Stimulated activated CD8-positive, alpha-beta memory T cell treated with anti-CD3 and anti-CD28 coated beads, Interleukin-2, amount 100 ng/mL, for 1 hour (primary cell): ENCODE measurements at places on chromosomes 1 and 21.

DNA sequence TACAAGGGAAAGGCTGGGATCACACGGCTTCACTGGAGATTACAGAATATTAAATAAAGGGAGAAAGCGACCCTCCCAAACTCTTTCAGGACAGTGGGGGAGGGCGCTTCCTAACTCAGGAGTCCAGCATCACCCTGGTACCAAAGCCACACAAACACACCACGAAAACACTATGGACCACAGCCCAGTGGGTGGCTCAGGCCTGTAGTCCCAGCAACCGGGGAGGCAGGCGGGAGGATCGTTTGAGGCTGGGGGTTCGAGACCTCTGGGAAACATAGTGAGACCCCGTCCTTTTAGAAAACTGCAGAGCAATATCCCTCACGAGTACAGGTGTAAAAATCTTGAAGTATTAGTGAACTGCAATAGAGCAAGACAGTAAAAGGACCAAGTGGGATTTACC is 16.0 kb downstream of the TRIM11 start:
- no peak for DNase-seq

DNA sequence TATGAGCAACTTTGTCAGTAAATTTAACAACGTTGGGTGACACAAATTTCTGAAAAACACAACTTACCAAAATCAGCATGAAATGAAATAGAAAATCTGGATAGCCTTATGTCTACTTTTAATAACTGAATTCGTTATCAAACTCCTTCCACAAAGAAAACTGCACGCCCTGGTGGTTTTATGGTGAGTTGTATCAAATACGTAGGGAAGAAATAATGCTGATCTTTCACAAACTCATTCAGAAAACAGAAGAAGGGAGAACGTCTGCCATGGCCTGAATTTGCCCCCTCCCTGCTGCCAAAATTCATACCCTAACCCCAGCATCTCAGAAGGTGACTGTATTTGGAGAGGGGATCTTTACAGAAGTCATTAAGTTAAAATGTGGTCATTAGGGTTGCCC is 50.0 kb upstream of the COL18A1 start:
- no peak for DNase-seq

- DNase-seq = no peak
Observed at GRCh38 chr1:238981317-238981933, 404.9 kb upstream of the CHRM3 start.

DNA sequence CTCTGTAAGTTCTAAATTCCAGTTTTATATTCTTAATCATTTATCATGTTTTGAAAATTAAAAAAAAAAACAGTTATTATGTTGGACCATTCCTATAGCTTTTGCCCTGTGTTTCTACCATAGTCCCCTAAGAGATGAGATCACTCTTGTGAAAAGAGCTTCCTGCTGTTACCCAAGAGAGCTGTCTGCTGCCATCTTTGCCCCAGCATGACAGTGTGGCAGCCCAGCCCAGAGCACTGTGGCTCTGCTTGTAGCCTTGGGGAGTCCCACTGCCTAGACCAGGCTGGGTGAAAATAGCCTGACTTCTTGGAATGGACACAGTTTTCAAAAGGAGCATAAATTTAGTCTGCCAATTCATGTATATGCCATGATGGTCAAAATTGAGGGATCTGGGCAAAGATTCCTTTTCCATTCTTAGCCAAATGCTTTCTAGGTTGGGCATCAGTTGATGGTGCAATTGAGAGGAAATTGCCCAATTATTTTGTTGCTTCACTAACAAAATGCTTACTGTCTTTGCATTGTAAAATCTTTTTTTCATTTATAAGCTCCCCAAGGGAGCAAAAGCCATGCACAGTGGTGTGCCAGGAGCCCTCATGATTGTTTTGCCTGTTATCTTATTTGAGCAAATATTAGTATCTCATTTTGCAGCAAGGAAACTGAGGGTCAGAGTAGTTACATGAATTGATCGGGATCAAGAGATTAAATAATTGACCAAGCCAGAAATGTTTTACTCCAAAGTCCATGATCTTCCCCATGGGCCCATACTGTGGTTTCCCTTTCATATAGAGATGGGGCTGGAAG is 72.8 kb downstream of the ETS2 start:
- no peak for DNase-seq

- DNase-seq = no peak
Observed at GRCh38 chr1:53046930-53047329, 15.1 kb upstream of the PODN start.

- DNase-seq = no peak
Observed at GRCh38 chr21:10641107-10641506, 119.7 kb downstream of the TPTE start.

- DNase-seq = no peak
Observed at GRCh38 chr1:200706111-200706814, 32.4 kb upstream of the CAMSAP2 start.

- DNase-seq = peak; percentile 36
Observed at GRCh38 chr1:167627865-167628641, 2.0 kb upstream of the RCSD1 start.

DNA sequence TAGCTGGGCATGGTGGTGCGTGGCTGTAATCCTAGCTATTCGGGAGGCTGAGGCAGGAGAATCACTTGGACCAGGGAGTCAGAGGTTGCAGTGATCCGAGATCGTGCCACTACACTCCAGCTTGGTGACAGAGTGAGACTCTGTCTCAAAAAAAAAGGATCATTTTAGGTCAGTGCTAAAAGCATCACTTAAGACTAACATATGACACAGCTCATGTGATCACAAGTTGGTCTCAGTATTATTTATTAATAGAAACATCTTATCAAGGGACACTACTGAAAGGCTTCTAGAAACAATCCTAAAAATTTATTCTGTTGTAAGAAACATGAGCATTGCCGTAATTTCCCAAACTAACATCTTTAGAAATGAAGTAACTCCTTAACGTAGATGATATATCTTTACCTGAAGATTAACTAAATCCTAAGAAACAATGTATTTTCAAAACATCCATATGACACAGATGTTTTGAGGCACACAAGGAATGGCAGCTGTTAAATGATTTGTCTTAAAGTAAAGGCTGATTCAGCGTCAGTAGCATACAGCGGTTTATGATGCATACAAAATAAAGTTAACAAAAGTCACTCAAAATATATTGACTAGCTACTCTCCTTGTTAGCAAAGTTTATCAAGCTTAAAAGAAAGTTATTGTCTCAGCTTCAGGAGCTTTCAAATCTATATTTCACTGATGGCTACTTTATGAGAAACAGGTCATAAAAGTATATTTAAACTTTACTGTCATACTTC is 2.6 kb downstream of the NIBAN1 start:
- DNase-seq = no peak

GRCh38 chr1:230270559-230271281 is 155.4 kb downstream of the PGBD5 start:
- DNase-seq = no peak

DNA sequence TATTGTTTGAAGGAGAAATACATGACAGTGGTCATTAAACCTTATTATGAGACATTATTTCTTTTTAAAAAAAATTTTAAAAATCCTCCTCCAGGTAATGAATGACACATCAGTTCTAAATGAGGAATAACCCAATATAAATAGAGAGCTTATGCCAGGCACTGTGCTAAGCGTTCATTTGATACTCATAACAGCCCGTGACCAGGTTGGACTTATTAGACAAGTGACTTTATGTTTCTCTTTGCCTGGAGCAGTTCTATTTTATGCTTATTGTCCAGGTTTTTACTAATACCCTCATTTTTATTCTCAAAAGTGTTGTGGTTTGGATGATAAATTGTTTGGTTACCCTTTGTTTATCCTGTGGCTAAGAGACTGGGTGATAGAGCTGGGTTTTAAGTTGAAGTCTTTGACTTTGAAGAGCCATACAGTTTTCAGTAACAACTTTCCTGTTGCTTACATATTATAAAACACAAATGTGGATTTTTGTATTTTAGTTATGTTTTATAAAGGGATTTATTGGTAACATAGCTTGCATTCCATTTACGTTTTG is 84.2 kb downstream of the RABGAP1L start:
- DNase-seq = no peak

DNA sequence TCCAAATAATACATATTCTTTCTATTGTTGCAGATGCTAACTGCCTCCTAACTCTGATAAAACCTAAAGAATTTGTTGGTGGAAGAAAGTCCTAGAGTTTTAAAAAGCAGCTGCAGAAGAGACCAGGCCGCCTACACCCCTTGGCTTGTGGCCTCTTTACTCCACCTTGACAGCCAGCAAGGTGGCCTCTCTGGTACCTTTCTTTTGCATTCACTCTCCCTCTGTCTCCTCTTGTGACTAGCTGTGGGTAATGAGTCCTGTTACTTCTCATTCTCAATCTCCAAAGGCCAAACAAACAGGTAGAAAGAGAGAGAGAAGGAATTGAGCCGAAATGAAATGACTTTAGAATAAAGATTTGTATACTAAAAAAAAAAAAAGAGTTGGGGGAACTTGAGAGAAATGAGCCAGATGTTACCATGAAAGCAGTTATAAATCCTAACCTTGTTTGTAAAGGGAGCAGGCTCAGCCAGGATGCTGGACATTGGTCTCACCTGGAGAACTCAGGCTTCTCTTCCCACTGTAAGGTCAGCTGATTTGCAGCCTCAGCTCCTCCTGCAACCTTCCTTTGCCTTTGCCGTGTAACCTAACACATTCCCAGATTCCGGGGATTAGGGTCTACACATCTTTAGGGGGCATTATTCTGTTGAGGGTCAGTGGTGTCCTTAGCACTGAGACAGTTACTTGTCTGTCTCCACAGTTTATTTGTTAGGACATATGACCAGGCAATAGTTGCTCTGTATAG is 164.1 kb upstream of the IRF2BP2 start:
- no peak for DNase-seq

GRCh38 chr21:18138507-18138906 is 106.1 kb upstream of the CHODL start:
- DNase-seq = no peak

DNA sequence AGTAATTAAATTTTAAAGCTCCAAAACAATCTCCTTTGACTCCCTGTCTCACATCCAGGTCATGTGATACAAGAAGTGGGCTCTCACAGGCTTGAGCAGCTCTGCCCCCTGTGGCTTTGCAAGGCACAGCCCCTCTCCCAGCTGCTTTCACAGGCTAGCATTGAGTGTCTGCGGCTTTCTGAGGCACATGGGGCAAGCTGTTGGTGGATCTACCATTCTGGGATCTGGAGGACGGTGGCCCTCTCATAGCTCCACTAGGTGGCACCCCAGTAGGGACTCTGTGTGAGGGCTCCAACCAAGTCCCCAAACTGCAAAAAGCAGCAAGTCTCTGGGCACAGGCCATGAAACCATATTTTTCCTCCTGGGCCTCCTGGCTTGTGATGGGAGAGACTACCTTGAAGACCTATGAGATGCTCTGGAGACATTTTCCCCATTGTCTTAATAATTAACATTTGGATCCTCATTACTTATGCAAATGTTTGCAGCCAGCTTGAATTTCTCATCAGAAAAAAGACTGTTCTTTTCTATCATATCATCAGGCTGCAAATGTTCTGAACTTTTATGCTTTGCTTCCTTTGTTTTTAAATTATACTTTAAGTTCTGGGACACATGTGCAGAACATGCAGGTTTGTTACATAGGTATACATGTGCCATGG is 554.1 kb upstream of the OLFM3 start:
- no peak for DNase-seq

DNA sequence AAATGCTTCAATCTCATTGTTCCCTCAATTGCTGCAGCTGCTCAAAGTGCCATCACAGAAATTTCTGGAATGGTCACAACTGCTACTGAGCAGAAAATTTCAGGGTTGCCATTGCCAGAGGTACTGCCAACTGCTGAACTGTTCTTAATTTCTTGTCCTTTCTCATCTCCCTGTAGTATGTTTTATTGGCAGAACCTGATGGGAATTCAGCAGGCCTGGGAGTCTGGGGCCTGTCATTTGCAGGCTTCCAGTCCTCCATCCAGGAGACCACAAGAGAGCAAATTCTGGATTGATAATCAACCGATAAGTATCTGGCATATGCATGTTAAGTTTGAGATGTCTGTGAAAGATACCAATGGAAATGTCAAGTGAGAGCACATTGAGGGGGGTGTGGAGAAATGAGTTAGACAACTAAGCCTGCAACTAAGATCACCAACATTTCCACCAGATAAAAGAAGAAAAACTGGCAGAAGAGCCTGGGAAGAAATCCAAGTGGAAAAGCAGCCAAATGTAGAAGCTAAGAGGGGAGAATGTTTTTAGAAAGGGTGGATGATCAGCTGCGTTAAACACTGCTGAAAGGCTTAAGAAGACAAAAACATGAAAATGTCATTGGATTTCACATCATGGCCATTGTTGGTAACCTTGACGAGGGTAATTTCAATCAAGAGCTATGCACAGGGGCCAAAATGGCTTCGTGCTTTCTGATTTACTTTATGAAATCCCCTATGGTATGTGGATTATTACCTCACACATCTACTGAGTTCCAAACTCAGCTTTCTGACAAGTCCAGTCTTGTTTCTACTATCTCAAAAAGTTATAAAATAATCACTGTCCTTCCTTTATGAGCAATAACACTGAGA is 648.1 kb downstream of the PLPP3 start:
- DNase-seq = no peak

DNA sequence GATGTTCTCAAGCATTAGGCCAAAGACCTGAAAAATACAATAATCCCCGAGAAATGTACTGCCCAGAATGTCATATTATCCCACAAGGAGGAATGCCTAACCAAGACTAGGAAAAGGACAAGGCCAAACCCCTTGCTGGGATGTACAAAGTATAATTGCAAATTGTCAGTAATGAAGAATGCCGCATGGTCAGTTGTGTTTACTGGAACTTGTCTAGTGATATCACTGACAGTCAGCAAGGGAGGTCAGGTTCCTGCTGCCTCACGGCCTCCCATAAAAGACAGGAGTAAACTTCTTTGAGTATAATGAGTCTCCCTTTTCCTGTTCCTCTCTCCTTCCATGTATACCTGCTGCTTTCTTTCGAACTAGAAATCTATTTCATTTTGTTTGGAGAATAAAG is 222.8 kb downstream of the RHOU start:
- no peak for DNase-seq

DNA sequence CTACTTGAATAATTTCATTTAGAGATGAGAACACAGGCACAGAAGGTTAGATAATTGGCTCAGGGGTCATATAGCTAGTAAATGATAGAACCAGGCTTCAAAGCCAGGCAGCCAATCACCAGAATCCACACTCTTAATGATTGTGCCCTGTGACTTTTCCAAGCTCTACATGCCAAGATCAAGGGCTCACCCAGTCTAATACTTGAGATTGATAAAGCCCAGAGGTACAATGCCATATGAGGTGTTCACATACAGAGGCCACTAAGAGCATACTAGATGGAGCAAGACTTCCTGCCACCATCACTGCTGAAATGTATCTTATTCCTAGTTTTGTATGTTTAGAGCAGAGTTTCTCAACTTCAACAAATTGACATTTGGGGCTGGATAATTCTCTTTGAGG is 40.9 kb upstream of the MCOLN3 start:
- no peak for DNase-seq

- no peak for DNase-seq
Observed at GRCh38 chr1:78437941-78438340, 52.8 kb upstream of the PTGFR start.

DNA sequence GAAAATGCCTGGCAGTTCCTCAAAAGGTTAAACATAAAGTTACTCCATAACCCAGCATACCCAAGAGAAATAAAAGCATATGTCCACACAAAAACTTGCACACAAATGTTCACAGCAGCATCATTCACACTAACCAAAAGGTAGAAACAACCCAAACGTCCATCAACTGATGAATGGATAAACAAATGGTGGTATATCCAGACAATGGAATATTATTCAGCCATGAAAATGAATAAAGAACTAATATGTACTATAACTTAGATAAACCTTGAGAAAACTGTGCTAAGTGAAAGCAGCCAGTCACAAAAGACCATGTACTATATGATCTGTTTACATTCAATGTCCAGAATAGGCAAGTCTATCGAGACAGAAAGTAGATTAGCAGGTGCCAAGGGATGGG is 60.4 kb downstream of the CAMK2N1 start:
- DNase-seq = no peak
